ENCODE measurements at places on chromosomes 6 and 20. TPM values are rescaled to one million over a fixed set of nuclear protein-coding genes. Genes with fewer than 3 reads are reported as not detected.

DNA sequence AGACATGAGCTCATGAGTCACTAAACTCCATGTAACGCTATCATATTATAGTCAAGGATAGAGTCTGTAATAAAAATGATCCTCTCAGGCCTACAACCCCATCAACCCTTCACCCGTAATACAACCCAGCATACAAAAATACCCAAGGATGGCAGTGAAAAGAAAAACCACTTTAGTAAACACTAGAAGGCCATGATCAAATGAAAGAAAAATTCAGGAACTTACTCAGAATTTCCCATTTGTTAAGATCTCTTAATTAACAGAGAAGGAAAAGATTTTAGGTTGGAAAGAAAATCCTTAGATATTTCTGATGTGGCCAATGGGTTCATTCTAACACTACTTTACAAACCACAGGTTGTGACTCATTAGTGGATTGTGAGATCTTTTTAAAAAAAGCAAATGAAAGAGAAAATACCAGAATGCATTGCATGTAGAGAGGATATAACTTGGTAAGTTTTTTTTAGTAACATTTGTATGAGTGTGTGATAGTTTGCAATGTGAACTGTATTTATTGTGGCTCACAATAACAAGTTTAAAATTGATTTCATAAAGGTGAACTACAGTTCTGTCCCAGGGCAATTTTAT, 8.0 kb upstream of the UBE2J1 start:
- H3K4me1 ChIP-seq = no peaks in the 10 kb centered on the region
- H3K27ac ChIP-seq = no peak overlapping the region
- no peak overlapping the region for H3K4me3 ChIP-seq
- no peaks in the 10 kb centered on the region for H3K36me3 ChIP-seq

DNA sequence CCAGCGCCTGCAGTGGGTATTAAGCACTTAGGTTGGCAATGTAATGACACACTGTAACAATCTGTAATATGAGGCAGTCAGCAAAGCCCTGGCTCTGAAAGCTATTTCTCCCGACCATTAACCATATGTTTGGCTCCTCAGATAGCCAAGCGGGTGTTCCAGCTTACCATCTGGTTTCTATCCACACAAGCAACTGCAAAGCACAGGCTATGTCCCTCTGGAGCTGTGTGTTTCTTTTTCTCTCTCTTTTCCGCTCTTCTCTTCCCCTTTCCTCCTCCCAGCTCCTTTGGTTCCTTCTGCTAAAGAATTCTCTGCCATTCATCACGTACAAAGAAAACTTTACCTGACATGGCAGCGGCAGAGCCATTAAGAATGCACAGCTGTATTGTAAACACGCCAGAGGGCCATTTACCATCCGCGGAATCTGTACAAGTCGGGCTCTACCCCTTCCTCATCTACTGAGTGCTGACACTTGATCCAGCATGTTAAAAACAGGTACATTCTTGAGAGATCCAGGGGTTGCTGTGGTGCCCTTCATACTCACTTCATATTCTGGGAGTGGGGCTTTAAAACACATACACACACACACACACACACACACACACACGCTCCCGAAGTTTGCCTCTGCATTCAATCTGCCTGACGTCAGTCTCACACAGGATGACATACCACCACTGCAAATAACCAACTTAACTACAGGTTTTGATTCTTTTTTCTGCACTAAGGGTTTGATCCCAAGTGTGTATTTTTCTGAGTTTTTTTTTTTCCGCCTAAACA, 77.2 kb downstream of the BACH2 start:
- H3K4me3 ChIP-seq = no peak overlapping the region
- no peaks in the 10 kb centered on the region for H3K36me3 ChIP-seq
- peak overlapping the region; percentile 77 for H3K27ac ChIP-seq
- peaks cover 40% of the 10 kb centered on the region for H3K4me1 ChIP-seq
- DNase-seq = no peak

DNA sequence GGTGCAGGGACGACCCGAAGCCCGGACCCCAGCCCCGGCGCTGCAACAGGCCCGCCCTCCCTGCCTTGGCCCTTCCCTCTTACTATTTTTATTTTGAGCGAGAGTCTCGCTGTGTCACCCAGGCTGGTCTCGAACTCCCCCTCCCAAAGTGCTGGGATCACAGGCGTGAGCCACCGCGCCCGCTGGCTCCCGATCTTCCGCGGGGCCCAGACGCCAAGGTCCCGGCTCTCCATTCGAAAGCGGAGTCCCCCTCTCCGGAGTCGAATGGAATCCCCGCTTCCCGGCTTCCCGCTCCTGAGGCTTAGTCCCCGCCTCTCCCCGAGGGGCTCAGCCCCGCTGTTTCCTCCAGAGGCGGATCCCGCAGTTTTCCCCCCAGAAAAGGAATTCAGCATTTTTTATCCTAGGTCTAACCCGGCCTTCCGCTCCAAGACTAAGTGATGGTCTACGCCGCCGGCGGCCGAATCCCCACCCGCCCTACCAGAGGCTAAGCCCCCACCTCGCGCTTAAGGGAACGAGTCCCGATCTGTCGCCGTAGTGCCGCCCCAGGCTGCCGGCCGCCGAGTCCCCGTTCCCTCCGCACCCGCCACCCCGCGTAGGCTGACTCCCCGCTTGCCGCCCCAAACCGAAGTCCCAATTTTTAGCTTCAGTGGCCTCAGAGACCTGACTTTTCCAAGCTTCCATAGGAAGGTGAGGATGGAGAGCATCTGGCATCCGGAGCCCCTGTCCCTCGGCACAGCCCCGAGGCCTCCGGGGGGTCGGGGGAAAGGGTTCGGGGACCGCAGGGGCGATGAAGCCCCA, 11.5 kb upstream of the TMC2 start:
- no peaks in the 10 kb centered on the region for H3K27me3 ChIP-seq
- peak; percentile 65 for DNase-seq
- peak overlapping the region; percentile 92 for H3K27ac ChIP-seq
- H3K4me1 ChIP-seq = peaks cover 18% of the 10 kb centered on the region

DNA sequence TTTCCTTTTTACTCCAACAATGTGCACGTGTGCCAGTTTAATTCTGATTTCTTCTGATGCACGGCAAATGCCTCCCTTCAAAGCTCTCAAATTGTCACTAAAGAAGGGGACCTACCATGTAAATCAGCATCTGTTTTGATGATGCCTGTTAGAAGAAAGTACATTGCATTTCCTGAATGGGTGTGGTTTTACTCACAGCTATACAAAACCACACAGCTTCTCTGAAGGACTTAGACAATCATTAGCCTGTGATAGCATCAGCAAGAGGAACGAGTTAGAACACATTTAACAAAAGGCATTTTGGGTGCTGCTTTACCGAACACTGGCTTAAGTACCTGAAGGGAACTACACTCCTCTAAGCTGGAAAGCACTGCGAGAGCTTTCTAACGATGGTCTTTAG, 109.4 kb downstream of the ATXN1 start:
- H3K4me1 ChIP-seq = peaks cover 11% of the 10 kb centered on the region
- H3K27ac ChIP-seq = no peak overlapping the region
- H3K36me3 ChIP-seq = peaks cover 33% of the 10 kb centered on the region
- no peak for DNase-seq
- H3K27me3 ChIP-seq = no peaks in the 10 kb centered on the region

- peaks cover 26% of the 10 kb centered on the region for H3K4me1 ChIP-seq
- H3K27me3 ChIP-seq = no peaks in the 10 kb centered on the region
- no peak overlapping the region for H3K4me3 ChIP-seq
- H3K27ac ChIP-seq = no peak overlapping the region
- no peaks in the 10 kb centered on the region for H3K36me3 ChIP-seq
- no peak for DNase-seq
Measured at GRCh38 chr6:111817451-111818120, 55.7 kb downstream of the FYN start.

DNA sequence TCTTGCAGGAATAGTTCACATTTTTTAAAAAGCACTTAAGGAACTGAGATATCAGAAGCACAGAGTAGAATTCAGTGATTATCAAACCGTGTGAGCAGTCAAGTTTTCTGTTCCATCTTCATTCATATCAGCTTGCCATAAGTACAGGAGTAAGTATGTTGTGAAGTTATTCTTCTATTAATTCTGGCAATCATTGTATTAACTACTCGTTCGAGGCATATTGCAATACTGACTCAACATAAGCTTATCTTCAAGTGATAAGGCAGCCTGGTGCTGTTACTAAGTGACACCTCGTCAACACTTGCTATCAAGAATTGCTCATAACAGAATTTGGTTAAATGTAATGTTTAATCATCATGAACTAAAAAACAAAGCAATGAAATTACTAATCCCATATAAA, 75.7 kb upstream of the SNX9 start:
- H3K27me3 ChIP-seq = no peaks in the 10 kb centered on the region
- no peaks in the 10 kb centered on the region for H3K4me1 ChIP-seq
- no peaks in the 10 kb centered on the region for H3K36me3 ChIP-seq
- H3K4me3 ChIP-seq = no peak overlapping the region

DNA sequence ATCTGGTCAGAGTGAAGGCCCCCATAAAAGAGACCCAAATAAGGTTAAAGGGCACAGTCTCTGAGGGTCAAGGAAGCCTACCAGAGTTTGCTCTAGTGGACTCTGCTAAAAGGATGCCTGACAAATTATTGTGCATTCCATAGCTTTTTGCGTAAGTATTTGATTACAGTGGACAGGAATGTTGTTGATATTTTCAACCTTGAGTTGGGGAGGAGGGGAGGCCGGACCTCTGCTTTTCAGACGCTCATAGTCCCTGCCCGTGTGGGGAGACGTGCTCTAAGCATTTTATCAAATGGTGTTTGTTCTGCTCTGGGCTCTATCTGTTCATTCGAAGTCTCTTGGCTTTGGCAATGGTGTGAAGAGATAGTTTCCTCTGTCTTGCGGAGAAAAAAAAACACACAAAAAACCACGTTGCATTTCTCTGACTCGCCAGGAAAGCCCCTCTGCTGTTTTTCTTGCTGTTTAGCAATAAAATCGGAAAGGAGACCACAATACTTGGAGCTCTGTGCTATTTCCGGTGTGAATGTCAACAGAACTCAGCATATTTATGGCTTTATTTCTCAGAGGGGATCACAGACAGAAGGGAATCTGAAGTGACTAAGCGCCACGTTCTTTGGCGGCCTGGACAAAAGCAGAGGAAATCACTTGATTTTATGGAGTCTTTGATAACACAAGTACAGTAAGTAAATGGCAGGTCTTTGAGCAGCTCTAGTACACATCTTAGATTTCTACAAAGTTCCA, 159.8 kb downstream of the ZFP64 start:
- no peak overlapping the region for H3K27ac ChIP-seq
- no peaks in the 10 kb centered on the region for H3K27me3 ChIP-seq
- no peak for DNase-seq
- H3K36me3 ChIP-seq = no peaks in the 10 kb centered on the region
- no peaks in the 10 kb centered on the region for H3K4me1 ChIP-seq

GRCh38 chr20:5402903-5403531, 86.3 kb upstream of the PROKR2 start:
- H3K27me3 ChIP-seq = no peaks in the 10 kb centered on the region
- no peak for DNase-seq
- H3K36me3 ChIP-seq = no peaks in the 10 kb centered on the region
- no peak overlapping the region for H3K4me3 ChIP-seq
- no peaks in the 10 kb centered on the region for H3K4me1 ChIP-seq

GRCh38 chr6:121274666-121275295, 59.5 kb downstream of the TBC1D32 start:
- H3K36me3 ChIP-seq = no peaks in the 10 kb centered on the region
- H3K4me3 ChIP-seq = no peak overlapping the region
- H3K27me3 ChIP-seq = no peaks in the 10 kb centered on the region
- DNase-seq = no peak

The WDR46 gene
- total RNA-seq = 34.4 TPM

The TRIM31 gene
- 0.62 TPM for total RNA-seq

The HNF4A gene
- 0.18 TPM for total RNA-seq

All from lower lobe of right lung (tissue), 2 donors.